ENCODE measurements at places on chromosomes 11 and 22.

GRCh38 chr11:65549096-65549495, 9.1 kb downstream of the LTBP3 start:
- no peak for DNase-seq

DNA sequence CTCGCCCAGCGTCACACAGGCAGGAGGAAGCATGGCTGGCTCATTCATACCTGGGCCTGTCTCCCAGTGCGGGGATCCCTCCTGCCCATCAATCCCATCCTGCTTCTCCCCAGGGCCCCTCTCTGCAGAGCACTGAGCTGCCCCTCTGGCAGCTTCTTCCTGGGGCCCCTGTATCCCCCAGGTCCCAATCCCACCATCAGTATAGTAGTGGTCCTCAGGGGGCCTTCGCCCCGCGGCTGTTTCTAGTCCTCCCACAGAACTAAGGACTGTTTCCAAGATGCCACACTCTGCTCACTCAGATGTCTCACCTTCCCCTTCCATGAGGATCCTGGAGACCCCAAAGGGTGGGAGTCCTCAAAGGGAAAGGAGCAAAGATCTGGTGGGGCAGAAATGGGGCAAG, 97.6 kb downstream of the PDE2A start:
- no peak for DNase-seq

- DNase-seq, result no peak
These were observed at the start of gene PHF21B for GRCh38 chr22:45009606-45010531. TSS of gene PHF21B (minus strand) at chr22:45010005. CDS start at chr22:45009549, 456 bp downstream.

DNA sequence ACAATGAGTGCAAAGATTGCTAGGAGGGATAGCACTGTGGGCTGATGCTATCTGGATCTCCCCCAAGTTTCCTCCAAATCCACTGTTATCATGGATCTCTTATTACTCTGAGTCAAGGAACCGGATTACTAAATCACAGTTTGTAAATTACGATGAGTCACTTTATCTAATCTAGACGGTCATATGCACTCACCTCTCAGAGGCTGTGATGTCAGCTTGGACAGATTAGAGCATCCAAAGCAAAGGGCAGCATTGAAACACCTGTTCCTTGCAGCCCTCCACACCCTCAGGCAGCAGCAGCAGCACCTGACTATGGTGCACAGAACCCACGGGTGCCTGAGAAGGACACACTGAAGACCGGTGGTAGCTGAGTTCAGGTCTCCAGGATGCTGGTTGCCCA, 14.0 kb upstream of the POU2AF1 start:
- no peak for DNase-seq

DNA sequence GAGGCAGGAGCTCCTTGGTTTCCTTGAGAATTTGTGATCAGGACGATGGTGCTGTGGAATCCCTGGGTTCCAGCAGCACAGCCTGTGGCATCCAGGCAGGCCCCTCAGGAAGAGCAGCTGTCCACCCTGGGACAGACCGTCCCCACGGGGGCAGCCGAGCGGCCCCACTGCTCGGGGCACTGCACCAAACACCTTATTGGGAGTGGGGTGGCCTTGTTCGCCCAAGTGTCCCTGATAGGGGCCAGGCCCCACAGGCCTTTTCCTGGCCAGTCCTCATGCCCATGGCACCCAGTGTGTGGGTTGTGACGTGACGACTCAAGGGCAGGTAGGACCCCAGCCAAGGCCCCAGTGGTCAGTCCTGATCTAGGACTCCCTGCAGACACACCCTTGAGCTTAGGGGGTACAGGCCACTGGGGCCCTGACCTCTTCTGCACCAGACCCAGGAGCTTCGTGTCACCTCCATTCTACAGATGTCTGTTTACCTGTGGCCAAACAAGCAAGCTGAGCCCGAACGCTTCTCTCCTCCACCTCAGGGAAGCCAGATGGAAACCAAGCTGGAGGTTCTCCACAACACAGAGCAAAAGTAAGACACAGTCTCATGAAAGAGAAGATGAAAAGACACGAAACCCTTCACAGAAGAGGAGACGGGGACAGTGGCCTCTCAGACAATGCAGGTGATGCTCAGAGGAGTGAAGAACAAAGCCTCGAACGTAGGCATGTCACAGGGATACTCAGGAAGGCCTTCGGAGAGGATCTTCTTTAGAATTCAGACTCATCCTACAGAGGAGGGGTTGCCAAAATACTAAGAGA, 1.6 kb upstream of the BRD1 start:
- DNase-seq, result no peak

GRCh38 chr11:75441804-75442132, 8.8 kb upstream of the KLHL35 start:
- no peak for DNase-seq

DNA sequence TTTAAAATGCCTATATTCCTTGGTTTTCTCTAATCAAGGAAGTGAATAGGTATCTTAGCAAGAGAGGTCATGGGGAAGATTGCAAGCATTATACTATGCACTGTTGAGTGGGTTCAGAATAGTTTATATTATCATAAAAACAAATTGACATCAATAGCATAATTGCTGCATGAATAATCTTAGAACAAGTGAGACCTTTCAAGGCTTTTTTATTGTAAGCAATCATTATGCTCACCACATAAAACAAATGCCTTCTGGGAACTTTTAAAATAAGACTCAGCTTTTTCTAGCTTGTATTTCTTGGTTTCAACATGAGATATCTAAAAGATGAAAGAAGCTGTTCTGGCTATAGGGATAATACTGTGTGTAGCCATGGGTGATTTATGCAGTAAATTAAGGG, 135.6 kb upstream of the ZC3H12C start:
- no peak for DNase-seq

DNA sequence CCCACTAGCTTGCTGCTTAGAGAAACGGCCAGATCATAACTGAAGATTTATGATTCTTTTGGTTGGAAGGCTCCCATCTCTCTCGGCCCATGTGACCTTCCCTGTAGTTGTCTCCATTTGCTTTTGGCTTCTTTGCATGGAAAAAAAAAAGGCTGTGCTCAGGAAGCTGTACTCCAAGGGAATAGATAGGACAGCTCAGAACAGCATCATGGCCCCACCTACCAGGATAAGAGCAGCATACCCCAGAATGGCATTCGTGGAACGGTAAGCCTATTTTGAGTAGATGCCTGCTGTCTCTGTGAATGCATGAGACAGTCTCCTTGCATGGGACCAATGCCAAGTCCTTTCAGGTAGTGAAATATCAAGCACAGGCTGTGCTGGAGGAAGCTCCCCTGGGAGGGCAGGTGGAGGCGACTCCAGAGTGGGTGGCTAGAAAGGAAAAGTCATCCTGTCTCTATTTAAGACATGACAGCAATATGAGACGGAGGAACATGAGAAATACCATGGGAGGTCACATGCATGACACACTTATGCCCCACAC, 94.1 kb upstream of the AMOTL1 start:
- DNase-seq, result no peak

DNA sequence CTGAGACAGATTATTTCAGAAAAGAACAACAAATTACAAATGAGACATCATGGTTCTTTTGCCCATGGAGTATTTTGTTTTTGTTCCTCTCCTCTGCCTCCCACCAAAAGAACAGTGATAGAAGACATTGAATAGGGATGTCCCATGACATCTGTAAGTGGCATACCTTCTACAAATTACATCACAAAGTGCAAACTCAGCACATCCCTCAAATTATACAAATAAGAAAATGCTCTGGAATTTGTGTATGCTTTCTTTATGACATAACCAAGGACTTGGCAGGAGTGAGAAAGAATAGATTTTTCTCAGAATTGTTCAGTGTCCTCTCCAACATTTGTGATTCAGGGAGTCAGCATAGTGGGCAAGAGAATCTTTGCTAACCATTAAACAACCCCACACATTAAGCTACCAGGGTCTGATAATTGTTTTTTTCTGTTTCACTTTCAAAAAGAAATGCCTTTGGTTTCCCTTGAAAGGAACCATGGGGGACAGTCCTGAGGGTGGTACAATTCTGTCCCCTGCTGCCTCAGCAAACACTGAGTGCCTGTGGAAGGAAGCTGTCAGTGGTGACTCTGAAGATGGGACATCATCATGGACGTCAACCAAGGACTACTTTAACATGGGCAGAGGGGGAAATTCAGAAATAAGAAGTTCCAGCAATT, 430.3 kb downstream of the AASDHPPT start:
- no peak for DNase-seq

- DNase-seq, result no peak
These were observed 832 bp upstream of the NAP1L4 start for GRCh38 chr11:2992997-2993325.

DNA sequence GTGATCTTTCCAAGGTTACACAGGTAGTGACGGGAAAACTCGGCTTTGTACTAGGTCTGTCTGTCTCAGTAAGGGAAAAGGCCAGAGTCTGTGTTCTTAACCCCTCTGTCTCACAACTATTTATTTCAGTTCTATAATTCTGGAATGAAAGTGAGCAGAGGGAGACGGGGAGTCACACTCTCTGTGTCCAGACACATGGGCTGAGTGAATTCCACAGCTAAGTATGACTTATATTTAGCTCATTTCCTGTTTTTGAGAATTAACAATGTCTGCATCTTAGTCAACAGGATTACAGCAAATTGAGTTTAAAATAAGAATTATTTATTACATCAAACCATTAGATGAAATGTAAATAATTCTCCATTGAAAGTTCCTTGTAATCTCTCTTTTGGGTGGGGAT, 62.5 kb upstream of the OR4B1 start:
- DNase-seq, result no peak

Data from amniotic stem cell (primary cell).